ENCODE measurements at places on chromosomes 2 and 18.
A peak's percentile ranks its signal among the peaks of the same experiment; 100 is the strongest.

GRCh38 chr2:234401426-234401825 lies 95.5 kb downstream of the ARL4C start:
- no peak for DNase-seq

DNA sequence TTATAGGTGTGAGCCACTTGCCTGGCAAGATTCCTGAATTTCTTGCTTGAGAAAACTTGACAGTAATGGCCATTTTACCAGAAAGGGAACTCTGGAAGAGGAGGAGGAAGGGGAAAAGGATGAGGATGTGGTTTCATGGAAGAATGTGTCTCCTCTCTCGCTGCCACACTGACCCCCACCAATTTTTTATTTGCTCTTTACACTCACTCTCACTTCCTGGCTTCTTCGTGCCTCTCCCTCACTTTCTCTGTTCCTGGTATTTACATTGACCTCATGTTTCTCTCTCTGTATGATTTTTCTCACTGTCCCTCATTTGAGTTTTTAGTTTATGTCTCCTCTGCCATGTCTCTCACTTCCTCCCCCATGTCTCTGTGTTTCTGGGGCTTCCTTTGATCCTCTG lies 134.5 kb upstream of the CAB39 start:
- no peak for DNase-seq

- DNase-seq, result no peak
Measured at GRCh38 chr2:193461431-193461934, 1266.8 kb upstream of the TMEFF2 start.

- DNase-seq, result no peak
Measured at GRCh38 chr2:236063994-236064393, 104.2 kb downstream of the GBX2 start.

DNA sequence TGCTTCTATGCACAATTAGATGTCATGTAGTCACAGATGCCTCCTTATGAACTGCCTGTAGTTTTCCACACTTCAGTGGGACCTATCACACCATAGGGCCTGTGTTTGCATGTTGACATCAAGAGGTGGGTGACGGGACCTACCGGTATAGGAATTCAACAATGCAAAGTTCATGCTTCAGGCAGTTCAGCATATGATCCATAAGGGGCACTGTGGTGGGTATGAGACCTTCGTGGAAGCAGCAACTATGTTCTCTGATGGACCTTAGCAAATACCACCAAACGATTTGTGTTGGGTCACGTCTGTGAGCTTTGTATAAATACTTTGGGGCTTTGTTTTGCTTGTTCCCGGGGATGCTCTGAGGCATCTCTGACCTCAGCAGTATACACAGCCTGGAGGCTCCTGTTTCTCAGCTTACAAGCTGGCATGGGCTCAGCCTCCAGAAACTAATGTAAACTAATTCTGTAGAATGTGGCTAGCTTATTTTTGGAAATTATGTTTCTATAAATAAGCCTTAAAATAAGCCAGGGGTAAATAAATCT lies 111.6 kb downstream of the DTNA start:
- DNase-seq, result no peak

DNA sequence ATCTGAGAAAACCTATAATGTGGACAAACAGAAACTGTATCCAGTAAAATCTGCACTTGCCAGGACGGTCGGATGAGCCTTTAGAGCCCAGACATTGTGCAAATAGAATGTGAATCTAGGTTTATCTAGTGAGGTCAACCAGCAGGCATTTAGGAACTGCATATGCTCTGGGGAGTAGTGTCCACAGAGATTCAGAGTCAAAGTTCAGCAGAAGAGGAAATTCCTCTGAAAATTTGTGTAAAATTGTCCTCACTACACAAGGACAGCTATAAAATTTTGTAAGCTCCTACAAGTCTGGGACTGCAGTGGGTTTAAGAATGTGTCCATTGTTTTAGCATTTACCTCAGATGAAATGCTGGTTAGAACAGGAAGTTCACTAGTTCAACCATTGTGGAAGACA lies 9.8 kb upstream of the NDUFV2 start:
- DNase-seq, result peak; percentile 72

DNA sequence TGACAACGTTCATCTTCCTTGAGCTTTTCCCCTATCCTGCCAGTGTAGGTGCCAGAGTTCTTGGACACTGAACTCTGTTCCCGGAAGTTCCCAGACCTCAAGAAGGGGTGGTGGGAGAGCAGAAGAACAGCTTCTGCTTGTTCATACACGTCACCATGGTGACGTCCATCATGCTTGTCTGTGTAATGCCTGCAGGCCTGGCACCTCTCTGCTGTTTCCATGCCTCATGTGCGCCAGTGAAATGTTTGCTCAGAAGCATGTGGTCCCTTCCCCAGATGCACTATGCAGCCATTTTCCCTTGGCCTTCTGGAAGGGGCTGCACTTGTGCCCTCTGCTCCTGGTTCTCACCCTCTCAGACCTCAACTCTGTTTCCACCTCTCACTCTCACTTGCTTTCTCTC lies 210.8 kb upstream of the NABP1 start:
- no peak for DNase-seq

DNA sequence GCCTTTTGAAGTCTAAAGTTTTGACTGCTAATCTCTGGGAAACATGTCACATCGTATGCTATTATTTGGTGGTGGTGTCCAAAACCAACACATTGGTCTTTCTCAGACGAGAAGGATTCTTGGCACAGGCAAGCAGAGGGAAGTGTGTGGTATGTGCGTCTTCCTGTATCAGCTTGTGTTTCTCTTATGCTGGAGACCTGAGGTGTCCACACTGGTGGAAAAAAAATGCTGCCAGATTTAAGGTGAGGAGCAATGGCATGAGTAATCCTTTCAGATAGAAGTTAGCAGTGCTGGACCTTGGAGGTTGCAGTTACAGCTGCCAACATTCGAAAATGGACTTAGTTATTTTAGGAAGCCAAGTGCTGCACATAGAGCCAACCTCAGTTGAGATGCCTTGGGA lies 11.7 kb upstream of the FHL2 start:
- DNase-seq, result no peak

DNA sequence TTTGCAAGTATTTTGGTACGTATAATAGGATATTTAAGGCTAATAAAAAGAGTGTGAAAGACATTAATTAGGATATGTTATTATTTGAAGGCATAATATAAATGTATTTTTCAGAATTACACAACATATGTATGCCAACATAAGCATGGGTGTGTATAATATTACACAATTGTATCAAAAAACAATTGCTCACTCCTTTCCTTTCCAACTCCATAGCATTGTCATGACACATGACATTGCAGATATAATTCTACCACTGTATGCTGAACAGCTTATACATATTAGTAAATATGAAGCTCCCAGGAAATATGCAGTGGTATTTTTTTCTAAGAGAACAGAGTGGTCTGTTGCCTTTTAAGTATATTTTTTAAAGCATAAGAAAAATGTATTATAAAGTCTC lies 593.1 kb downstream of the TMX3 start:
- DNase-seq, result no peak

DNA sequence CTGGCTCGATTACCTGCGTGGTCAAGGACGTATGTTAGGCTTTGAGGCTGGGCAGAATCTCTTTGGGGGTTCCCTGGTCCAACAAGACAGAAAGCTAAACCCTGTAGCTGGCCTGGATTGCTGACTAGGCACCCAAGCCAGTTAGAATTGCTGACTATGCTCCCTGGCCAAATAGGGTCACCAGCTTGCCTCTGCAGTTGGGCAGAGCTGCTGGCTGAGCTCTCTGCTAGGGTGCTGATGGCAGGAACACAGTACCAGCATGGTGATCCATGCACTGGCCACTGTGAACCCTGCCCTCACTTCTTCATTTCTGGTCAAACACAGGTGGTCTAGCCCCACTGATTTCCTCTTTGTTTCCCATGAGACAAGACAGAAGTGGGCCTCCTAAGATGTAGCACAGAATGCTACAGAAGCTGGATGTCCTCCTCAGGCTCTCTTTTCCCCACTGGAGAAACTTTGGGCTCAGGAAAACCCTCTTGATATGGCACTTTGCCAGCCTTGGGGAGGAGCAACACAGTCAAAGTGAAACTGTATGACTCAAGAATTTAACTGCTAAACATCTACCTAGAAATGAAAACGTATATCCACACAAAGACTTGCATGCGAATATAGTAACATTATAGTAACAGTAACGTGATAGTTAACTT lies 20.8 kb downstream of the SP140L start:
- DNase-seq, result no peak

DNA sequence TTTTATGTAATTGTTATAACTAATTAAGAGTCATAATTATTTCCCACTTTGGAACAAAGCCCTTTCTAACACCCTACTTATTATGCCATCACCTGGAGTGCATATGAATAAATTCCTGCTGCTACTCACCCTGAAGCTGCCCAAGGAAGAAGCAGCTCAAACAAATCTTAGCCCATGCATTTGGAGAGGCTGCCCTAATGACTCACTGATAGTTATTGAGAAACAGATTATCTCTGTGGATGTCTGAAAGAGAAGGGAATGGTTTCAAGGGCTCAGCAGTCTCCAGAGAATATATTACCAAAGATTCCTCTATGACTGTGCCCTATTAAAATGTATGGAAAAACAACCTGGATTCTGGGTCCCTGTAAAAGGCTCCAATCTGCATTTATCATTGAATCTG lies 81.0 kb downstream of the GPR39 start:
- no peak for DNase-seq

DNA sequence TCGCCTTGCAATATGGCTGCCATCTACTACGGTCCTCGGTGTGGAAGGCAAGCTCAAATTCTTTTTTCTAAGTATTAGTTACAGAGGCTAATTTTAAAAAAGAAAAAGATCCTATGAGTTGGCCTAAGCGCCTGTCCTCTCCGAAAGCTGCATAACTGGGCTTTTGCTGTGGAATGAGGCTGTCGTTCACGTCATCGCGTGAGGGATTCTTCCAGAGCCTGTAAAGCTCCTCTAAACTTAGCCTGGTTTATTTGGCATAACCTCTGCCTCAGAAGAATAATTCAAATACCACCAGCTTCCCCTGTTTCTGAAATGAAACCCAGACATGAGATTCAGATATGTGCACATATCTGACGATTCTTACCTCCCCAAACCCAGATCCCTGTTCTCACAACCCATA lies 187.4 kb downstream of the DNER start:
- DNase-seq, result no peak

DNA sequence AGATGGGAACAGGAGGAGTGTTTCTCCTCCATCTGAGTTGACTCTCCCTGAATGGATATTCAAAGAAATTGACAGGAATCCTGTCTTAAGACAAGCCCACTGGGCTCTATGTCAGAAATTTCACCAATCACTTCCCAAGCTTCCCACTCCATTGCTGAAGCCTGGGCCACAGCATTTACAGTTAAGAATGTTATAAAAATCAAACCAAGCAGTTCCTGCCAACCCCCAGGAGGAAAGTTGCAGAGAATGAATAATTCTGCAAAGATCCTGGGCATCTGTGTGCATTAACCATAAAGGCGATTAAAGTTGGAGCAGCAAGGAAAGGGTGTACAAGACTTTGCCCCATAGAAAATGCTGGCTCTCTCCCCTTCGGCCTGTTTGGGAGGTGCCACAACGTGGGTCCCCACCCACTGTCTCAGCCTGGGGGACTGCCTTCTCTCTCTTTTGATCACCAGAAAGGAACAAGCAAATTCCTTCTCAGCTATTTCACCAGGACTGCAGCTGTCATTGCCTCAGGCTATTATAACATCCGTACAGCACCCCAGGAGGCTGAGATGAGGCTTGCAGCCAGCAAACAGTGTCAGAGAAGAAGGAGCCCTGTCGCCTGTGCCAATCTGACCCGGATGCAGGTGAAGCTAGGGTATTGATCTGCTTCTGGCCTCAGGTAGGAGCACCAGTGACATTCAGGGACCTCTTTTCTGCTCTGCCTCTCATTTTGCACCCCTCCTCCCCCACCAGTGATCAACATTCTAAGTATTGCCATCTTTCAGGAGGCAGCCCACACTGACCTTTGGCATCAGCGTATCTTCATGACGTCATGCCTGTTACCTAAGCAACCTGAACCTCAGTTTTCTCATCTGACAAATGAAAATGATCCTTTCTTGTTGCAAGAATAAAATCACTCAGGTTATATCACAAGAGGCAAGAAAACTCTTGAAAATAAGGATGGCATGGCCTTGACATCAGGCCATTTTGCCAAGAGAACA lies 219.0 kb downstream of the SH3BP4 start:
- DNase-seq, result peak; percentile 77

DNA sequence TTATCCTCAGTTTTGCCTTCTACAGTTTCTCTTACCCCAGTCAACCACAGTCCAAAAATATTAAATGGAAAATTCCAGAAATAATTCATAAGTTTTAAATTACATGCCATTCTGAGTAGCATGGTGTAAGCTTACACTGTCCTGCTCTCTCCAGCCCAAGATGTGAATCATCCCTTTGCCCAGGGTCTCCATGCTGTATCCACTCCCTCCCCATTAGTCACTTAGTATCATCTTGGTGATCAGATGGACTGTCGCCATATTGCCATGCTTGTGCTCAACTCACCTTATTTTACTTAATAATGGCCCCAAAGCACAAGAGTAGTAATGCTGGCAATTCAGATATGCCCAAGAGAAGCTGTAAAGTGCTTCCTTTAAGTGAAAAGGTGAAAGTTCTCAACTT lies 18.5 kb upstream of the CCNT2 start:
- no peak for DNase-seq

DNA sequence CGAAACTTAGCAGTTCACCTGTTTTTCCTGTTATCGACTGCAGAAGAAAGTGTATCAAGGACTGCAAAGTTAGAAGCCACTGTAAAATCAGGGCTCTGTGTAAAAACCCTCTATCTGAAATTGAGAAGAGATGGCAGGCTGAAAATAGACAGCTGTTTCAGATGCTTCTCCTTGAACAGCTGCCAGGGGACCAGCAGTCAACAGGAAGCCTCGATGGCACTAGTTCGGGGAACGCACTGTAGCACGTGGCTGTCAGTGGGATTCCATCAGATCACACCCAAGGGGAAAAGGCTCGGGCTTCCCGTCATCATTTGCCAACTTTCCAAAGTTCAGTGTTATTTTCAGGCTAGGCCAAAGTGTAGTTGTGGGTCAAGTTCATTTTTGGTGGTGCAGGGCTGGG lies 316.9 kb downstream of the TXNL1 start:
- no peak for DNase-seq

DNA sequence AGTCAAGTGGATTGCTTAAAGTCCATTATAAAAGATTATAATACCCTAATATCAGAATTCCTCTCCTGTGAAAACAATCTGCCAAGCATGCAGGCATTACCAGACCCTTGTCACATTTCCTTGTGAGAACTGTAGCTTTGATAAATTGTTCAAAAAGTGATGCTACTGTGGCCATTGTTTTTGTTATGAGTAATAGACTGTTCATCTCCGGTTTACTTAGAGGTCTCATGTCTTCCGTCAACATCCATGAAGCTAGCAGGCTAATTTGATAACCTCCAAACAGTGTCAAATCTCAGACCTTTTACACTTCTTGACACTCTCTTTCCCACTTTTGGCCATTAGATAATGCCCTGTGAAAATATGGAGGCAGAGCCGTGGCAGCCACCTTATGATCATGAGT lies 342.7 kb downstream of the CPS1 start:
- peak; percentile 11 for DNase-seq

GRCh38 chr2:10493634-10494281 lies 45.6 kb upstream of the ODC1 start:
- no peak for DNase-seq

- peak; percentile 8 for DNase-seq
Measured at GRCh38 chr2:16204886-16205620, 264.7 kb downstream of the MYCN start.

Measured in COLO829 (cell line).